Keratinocyte (primary cell): ENCODE measurements at places on chromosomes 12 and 14. TPM values are rescaled to one million over a fixed set of nuclear protein-coding genes. Genes with fewer than 3 reads are reported as not detected.

The TSHR gene
- polyA plus RNA-seq: 0.03 TPM in 1 of 3 replicates, not detected in the others

The TAS2R50 gene
- polyA plus RNA-seq: 0.10 TPM in 1 of 3 replicates, not detected in the others

The KRT3 gene
- polyA plus RNA-seq: 0.05 to 0.36 TPM (median 0.29 TPM) in 3 replicates

The C12orf75 gene
- 114 to 160 TPM (median 123 TPM) in 3 replicates for polyA plus RNA-seq

The LPAR5 gene
- 6.7 to 11.7 TPM (median 8.3 TPM) in 3 replicates for polyA plus RNA-seq

The GLIPR1L1 gene
- not detected in 3 replicates for polyA plus RNA-seq
